ENCODE measurements at places on chromosomes 2 and 18.
A peak's percentile ranks its signal among the peaks of the same experiment; 100 is the strongest.

GRCh38 chr2:69292256-69292655 is 94.8 kb downstream of the GFPT1 start:
- no peak for DNase-seq

GRCh38 chr2:69133898-69134297 is 120.9 kb downstream of the ANTXR1 start:
- no peak for DNase-seq

GRCh38 chr2:127485051-127485693 is 41.1 kb downstream of the IWS1 start:
- no peak for DNase-seq

DNA sequence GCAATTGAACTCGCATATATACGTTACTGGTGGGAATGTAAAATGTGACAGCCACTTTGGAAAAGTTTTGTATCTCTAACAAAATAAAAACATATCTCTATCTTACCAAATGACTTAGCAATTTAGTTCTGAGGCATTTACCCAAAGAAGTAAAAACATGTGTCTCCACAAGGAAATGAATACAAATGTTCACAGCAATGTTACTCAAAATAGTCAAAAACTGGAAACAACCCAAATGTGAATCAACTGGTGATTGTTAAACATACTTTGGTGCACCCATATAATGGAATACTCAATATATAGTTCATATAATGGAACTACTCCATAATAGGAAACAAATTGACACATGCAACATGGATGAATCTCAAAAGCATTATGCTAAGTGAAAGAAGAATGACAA is 70.4 kb upstream of the DNER start:
- no peak for DNase-seq

DNA sequence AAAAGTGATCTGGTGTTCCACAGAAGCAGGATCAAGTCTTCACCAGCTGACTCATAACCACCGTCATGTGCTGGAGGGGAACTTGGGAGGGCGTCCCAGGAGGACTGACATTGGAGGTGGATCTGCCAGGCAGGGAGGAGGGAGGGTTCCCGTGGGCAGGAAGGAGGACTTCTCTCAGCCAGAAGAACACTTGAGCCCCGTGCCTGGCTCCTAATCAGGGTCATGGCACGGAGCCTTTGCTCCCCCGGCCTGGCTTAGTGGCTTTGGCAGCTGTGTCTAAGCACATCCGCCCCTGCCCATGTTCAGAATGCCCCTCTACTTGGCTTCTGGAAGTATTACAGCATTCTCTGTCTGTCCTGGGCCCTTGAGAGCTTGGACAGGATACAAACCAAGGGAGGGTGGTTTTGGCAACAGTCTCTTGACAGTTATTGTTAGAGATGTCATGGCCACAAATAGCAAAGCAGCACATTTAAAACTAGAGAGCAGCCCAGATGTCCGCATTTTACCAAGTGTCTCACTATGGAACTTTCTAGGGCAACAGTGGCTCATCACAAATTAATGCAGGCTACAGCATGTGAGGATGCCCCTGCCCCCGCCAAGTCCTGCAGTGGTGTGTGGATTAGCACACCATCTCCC is 11.5 kb downstream of the PPP1R7 start:
- DNase-seq, result peak; percentile 78

GRCh38 chr18:76553715-76554546 is 58.9 kb upstream of the ZNF516 start:
- DNase-seq, result no peak

All from head of caudate nucleus (tissue), 42 donors.